ENCODE measurements at places on chromosomes 1 and 21. TPM values are rescaled to one million over a fixed set of nuclear protein-coding genes. Genes with fewer than 3 reads are reported as not detected.

Gene EFNA1
- 6.7 TPM for total RNA-seq

Gene SSR2
- 230 TPM for total RNA-seq

Gene SELENOF
- 144 TPM for total RNA-seq

Gene PTGS2
- 0.23 TPM for total RNA-seq

Gene RGS5
- total RNA-seq: 4.5 TPM

Gene C8A
- total RNA-seq: not detected

Gene LCE1B
- total RNA-seq: not detected

Gene MANEAL
- total RNA-seq: 2.8 TPM

Gene EEIG2
- 11.0 TPM for total RNA-seq

DNA sequence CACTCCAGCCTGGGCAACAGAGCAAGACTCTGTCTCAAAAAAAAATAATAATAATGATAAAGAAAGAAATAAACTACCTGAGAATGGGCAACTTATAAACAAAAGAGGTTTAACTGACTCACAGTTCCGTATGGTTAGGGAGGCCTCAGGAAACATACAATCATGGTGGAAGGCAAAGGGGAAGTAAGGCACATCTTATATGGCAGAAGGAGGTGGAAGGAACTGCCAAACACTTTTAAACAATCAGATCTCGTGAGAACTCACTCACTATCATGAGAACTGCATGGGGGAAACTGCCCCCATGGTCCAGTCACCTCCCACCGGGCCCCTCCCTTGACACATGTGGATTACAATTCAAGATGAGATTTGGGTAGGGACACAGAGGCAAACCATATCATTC is 6.3 kb upstream of the EGLN1 start:
- DNase-seq: no peak

GRCh38 chr21:14977814-14978213 is 87.0 kb downstream of the NRIP1 start:
- no peak for DNase-seq

- no peak for DNase-seq
Observed at GRCh38 chr1:29266912-29267311, 30.6 kb downstream of the PTPRU start.

DNA sequence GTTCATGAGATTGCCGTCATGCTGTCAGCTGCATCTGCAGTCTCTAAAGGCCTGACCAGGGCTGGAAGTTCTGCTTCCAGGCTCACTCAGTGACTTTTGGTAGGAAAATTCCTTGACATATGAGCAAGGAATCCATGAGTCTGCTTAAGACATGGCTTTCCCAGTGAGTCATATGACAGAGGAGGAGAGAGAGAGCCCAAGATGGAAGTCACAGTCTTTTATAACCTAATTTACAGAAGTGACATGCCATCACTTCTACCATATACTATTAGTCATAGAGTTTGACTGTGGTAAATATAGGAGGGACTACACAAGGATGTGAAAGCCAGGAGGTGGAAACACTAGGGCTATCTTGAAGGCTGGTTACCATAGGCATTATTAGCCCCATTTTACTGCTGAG is 115.2 kb downstream of the ROR1 start:
- no peak for DNase-seq

- no peak for DNase-seq
Observed at GRCh38 chr1:109197158-109198042, 16.3 kb upstream of the SARS1 start.

DNA sequence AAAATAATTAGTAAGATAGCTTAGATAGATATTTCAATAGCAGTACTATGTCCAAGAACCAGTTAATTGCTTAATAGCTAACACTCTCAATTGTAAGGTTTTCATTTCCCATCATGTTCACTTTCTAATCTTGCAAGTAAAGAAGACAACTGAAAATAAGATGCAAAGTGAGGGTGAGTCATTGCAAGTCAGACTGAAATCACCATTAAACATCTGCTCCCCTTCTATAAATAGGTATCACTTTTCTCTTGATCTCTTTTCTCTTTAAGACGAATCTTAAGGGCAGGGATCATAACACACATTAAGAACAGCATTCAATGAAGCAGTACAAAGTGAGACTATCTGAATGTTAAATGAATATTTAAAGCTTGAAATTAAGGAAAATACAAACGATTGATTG is 40.4 kb downstream of the UBR4 start:
- DNase-seq: no peak

DNA sequence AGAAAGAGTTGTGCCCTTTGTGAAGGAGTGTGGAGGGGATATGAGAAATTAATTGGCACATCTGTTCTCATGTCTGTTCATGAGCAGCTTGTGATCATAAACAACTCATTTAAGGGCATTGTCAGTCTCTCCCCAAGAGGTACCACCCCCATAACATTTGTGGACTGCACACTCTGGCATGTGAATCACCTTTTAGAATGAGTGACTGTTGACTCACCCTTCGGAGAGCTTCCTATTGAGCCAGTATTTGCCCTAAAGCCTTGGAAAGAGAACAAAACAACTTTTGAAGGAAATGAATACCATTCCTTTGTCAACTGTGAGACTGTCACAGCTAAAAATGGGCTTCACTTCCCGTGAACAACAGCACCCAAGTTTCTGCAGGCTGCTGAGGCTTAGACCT is 27.5 kb upstream of the MYSM1 start:
- DNase-seq: no peak

DNA sequence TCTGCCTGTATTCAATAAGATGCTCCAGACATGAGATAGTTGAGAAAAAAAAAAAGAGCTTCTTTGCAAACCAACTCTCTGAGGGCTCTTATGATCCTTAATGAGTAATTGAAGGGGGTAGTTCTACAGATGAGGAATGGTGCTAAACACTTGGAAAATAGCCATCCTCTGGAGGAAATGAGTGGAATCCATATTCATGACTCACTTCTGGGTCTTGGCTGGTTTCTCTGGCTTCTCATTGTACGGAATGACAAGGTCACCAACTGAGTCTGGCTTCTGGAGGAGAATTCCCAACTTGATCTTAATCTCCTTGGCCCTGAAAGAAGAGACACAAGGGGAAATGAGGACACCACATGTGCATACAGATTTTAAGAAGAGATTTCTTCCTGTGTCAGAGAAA is 34.7 kb downstream of the RGS5 start:
- no peak for DNase-seq

DNA sequence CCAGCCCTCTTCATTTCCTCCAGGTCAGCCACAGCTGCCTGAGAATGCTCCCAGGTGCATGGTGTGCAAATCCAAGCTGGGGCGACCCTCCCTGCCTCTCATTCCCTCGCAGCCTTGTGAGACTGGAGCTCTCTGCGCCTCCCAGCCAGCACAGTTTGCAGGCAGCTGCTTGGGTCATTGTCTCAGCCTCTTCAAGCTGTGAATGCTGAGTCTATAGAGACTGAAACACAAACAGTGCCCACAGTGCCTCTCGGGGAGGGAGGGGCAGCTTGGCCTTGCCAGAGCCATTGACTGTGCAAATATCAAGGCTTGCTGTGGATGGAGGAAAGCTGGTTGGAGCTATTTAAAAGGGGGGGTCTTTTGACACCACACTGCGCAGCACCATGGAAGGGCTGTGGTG is 10.6 kb downstream of the PLXNA2 start:
- DNase-seq: no peak

- no peak for DNase-seq
Observed at GRCh38 chr21:46431884-46432488, 26.7 kb upstream of the DIP2A start.

DNA sequence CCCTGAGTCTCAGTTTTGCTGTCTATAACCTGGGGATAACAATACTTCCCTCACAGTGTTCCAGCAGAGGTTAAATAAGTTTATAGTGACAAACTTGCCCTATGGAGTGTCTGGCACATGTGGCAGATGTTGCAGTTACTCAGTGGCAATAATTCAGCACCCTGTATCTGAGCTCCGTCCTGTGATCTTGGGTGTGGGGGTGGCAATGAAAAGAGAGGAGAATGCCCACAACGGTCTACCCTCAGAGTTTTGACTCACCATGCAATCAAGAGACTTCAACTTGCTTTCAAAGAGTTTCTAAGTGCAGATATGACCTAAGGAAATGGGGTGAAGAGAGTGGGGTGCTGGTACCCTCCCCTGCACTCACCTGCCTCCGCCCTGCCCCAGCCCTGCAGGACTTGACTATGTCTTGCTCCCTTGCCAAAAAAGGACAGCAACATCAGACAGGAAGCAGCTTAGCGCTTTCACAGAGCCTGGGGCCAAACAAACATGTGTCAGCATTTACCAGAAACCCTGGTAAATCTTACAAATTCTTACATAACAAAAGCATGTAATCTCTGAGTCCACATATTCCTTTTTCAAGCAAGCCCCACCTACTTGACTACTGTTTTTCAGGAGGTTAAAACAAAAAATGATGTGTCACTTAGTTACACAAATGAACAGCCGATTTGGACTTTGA is 185.1 kb upstream of the CAMK1G start:
- DNase-seq: no peak

DNA sequence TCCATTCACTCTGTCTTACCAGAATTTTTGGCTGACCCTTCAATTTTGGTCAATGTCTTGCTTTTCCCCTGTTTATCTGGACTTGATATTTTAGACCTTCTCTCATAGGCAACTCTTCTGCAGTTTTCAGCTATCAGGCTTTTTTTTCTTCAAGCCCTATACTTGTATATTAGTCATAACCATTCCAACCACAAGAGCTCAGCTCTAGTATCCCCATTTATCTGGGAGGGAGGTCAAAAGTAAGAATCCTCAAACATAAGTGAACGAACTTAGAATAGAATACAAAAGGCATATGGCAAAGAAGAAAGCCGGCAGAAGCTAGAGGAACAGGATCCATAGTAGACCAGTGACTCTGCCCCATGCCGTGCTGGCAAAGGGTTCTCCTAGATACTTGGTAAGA is 45.9 kb upstream of the TNFSF4 start:
- no peak for DNase-seq

- no peak for DNase-seq
Observed at GRCh38 chr1:10869933-10870332, 73.5 kb upstream of the CASZ1 start.

- no peak for DNase-seq
Observed at GRCh38 chr1:38685388-38685787, 174.2 kb downstream of the RRAGC start.

DNA sequence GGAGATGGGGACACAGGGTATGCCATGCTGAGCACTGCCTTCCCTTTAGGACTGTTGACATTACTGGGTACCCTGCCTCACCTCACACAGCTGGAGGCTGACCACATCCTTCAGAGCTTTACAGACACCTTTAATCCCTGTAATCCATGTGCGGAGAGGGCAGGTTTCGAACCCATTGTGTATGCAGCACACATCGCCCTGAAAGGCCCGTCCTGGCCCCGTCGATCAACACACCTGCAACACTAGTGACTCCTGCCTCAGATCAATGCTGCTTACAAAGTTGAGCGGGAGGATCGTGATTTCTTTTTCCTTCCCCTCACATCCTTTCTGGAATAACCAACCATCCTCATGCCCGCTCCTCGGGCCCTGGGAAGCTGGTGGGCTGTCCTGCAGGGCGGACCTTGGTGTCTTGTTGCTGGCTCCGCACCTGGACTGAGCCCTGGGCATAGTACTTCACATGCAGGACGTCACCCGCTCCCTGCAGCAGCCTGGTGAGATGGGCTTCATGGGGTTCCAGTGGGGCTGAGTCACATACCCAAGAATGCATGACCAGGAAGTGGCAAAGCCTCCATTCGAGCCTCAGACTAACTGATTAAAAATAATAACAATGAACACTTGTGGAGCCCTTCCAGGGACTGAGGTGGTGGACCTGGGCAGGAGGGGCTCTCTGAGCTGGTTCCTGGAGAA is 403.6 kb downstream of the PTPRU start:
- DNase-seq: no peak

GRCh38 chr1:227315629-227316346 is 2.5 kb downstream of the CDC42BPA start:
- no peak for DNase-seq

DNA sequence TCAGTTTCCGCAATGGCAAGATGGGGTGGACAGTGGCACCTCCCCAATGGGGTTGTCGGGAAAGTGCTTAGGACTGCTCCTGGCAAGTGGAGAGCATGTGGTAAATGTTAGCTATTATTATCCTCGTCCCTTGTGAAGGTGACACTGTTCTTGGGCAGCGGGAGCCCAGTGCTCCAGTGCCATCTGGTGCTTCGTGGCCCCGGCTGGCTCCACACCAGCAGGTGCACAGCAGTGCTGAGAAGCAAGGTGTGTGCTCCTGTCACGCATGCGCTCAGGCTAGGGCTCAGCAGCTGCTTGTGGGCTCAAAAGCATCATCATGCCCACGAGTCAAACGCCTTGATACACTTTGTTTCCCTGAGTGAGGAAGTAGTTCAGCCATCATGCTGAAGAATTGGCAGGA is 24.9 kb upstream of the KCNC4 start:
- no peak for DNase-seq

DNA sequence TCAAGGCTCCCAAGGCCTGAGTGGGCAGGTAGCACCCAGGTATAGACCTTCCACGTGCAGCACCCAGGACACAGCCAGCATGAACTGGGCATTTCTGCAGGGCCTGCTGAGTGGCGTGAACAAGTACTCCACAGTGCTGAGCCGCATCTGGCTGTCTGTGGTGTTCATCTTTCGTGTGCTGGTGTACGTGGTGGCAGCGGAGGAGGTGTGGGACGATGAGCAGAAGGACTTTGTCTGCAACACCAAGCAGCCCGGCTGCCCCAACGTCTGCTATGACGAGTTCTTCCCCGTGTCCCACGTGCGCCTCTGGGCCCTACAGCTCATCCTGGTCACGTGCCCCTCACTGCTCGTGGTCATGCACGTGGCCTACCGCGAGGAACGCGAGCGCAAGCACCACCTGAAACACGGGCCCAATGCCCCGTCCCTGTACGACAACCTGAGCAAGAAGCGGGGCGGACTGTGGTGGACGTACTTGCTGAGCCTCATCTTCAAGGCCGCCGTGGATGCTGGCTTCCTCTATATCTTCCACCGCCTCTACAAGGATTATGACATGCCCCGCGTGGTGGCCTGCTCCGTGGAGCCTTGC is 1.7 kb downstream of the GJB4 start:
- no peak for DNase-seq

DNA sequence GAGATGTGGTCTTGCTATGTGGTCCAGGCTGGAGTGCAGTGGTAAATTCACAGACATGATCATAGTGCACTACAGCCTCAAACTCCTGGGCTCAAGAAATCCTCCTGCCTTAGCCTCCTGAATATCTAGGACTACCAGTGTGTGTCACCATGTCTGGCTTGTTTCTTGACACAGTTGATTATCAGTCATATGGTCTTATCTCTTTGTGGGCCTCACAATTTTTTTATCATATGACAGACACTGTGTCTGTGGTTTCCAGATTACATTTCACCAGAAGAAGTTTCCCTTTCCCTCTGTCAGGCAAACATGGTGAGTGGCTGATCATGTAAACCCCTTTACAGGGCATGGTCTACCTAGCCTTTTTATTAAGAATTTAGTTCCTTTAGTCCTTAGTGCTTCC is 96.1 kb downstream of the HFM1 start:
- DNase-seq: no peak

GRCh38 chr1:41423511-41424191 is 60.8 kb downstream of the EDN2 start:
- no peak for DNase-seq

GRCh38 chr1:118995312-118996016 is 7.3 kb upstream of the TBX15 start:
- no peak for DNase-seq
